ENCODE measurements at places on chromosomes 4 and X. TPM values are rescaled to one million over a fixed set of nuclear protein-coding genes. Genes with fewer than 3 reads are reported as not detected.

BST1 gene
- total RNA-seq: 15.6 TPM

SLC35A2 gene
- 61.5 TPM for total RNA-seq

CLCN4 gene
- total RNA-seq: 4.0 TPM

ZNF630 gene
- 0.27 TPM for total RNA-seq

PLAC8 gene
- 0.94 TPM for total RNA-seq

ABCD1 gene
- total RNA-seq: 4.2 TPM

ARX gene
- total RNA-seq: 0.58 TPM

ENPEP gene
- 0.06 TPM for total RNA-seq

MAGEA9B gene
- not detected for total RNA-seq

SLC49A3 gene
- total RNA-seq: 0.10 TPM

NXF2 gene
- total RNA-seq: not detected

CENPE gene
- total RNA-seq: 9.2 TPM

CXXC4 gene
- 0.06 TPM for total RNA-seq

SLITRK4 gene
- total RNA-seq: not detected

Data from A549 treated with dexamethasone at 1 μM for 4 hours (cell line).